H1 (cell line): ENCODE measurements at places on chromosomes 7 and 10. TPM values are rescaled to one million over a fixed set of nuclear protein-coding genes. Genes with fewer than 3 reads are reported as not detected.

UBN2 gene
- total RNA-seq, result 36.7 and 39.6 TPM in 2 replicates

ZNF365 gene
- total RNA-seq, result 0.42 and 0.43 TPM in 2 replicates

NRF1 gene
- total RNA-seq, result 16.7 and 21.4 TPM in 2 replicates

IDI2 gene
- total RNA-seq, result not detected in 2 replicates

BZW2 gene
- total RNA-seq, result 98.4 and 103 TPM in 2 replicates

PAXIP1 gene
- total RNA-seq, result 30.5 and 32.4 TPM in 2 replicates

AZGP1 gene
- total RNA-seq, result 0.29 and 0.52 TPM in 2 replicates

LIPJ gene
- not detected in 2 replicates for total RNA-seq

ZPBP gene
- total RNA-seq, result not detected in 2 replicates

FAM25C gene
- total RNA-seq, result not detected in 2 replicates

NPY4R gene
- total RNA-seq, result not detected in 2 replicates

ZNF117 gene
- total RNA-seq, result 10.2 and 13.0 TPM in 2 replicates

ACBD7 gene
- 17.8 and 19.6 TPM in 2 replicates for total RNA-seq

PROSER2 gene
- total RNA-seq, result 11.6 and 13.7 TPM in 2 replicates

MYH16 gene
- not detected in 2 replicates for total RNA-seq

IFIT1B gene
- total RNA-seq, result not detected in 2 replicates

PON1 gene
- not detected in 2 replicates for total RNA-seq

SPDYE5 gene
- total RNA-seq, result not detected in 2 replicates

MSS51 gene
- total RNA-seq, result 1.7 and 1.9 TPM in 2 replicates

HYAL4 gene
- total RNA-seq, result not detected in 2 replicates

ZNF680 gene
- total RNA-seq, result 15.3 and 16.9 TPM in 2 replicates

DPYSL4 gene
- total RNA-seq, result 15.2 and 16.4 TPM in 2 replicates

SFTPA1 gene
- total RNA-seq, result not detected in 2 replicates

MINDY4 gene
- 3.6 and 3.8 TPM in 2 replicates for total RNA-seq
